ENCODE measurements at places on chromosomes 5 and 9.
A peak's percentile ranks its signal among the peaks of the same experiment; 100 is the strongest.

DNA sequence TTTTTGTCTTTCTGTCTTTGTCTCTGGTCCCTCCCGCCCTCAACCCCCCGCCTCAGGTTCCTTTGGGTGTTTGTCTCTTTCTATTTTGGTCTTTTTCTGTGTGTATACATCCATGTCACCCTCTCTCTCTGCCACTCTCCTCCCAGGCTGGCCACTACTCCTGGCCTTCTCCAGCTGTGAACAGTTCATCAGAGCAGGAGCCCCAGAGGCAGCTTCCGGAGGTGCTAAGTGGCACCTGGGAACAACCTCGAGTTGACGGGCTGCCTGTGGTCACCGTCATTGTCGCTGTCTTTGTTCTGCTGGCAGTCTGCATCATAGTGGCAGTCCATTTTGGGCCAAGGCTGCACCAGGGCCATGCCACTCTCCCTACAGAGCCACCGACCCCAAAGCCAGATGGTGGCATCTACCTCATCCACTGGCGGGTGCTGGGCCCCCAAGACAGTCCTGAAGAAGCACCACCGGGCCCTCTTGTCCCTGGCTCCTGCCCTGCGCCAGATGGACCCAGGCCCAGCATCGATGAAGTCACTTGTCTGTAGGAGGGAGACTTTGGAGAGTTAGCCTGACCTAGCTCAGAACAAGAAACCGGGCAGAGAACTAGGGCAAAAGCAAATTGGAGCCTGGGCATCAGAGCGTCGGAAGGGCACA lies 1.7 kb downstream of the SMIM33 start:
- DNase-seq = no peak

GRCh38 chr9:76451234-76451633 lies 7.7 kb upstream of the GCNT1 start:
- DNase-seq = no peak

DNA sequence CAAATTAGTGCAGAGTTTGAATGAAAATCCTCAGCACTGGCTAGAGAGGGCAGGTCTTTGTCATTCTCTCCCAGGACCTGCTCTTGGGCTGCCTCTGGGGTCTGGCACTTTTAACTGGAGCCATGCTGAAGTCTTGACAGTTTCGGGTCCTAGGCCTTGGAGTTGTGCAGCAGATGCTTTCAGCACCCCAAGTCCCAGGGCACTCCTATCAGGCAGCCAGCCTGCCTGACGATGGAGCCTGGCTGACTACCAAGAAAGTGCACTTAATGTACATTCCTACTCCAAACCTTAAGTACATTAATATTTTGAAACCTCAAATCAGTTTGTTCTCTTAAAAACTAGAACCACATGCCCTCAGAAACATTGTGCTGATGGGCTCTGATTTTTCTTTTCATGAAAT lies 69.3 kb upstream of the CXCL14 start:
- no peak for DNase-seq

DNA sequence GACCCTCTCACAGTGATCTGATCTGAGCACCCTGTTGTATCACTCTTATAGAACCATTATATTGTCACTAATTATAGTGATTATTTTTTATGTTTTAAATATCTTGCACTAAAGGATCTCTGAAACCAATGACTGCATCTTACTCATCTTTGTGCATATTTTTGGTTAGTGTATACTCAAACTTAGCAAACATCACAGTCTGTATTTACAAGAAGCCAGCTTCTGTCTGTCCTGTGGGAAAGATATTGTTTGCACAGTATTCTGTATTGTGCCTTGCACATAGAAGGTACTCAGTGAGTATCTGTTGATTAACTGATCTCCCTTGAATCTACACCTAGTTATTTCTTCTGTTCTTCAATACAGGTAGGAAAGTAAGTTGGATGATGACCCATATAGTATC lies 131.5 kb downstream of the PAM start:
- DNase-seq = no peak

DNA sequence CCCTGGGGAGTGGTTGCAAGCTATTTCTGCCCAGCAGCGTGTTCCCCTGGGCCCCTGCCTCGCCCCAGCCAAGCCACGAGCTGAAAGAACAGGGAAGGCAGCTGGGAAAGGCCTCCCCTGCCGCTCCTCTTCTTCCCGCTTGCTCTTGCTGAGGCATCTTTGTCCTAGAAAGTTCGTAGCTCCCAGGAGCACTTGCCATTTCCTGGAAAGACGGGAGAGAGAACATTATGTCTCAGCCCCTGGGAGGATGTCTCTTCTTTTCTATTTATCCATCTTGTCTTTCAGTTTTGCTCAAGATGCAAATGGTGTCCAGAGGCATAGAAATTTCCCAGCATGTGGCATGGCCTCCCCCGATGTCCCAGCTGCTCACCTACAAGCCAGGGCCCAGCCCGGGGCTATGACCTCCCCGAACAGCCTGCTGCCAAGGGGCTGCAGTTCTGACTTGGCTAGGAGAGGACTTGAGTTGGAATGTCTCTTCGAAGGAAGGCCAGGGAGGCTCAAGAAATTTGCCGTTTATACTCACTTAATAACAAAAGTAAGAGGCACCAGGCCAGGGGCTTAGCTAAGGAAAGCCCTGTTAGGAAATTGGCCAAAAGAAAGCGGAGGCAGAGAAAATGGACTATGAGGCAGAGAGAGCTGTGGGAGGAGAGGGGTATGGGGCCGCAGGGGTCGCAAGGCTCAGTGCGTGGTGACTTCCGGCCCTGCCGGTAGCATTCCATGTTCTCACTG lies 87.3 kb downstream of the LIFR start:
- no peak for DNase-seq

GRCh38 chr9:122116040-122116439 lies 22.9 kb upstream of the TTLL11 start:
- no peak for DNase-seq

- DNase-seq = no peak
These were observed 606.9 kb downstream of the EBF1 start for GRCh38 chr5:158492841-158493242.

DNA sequence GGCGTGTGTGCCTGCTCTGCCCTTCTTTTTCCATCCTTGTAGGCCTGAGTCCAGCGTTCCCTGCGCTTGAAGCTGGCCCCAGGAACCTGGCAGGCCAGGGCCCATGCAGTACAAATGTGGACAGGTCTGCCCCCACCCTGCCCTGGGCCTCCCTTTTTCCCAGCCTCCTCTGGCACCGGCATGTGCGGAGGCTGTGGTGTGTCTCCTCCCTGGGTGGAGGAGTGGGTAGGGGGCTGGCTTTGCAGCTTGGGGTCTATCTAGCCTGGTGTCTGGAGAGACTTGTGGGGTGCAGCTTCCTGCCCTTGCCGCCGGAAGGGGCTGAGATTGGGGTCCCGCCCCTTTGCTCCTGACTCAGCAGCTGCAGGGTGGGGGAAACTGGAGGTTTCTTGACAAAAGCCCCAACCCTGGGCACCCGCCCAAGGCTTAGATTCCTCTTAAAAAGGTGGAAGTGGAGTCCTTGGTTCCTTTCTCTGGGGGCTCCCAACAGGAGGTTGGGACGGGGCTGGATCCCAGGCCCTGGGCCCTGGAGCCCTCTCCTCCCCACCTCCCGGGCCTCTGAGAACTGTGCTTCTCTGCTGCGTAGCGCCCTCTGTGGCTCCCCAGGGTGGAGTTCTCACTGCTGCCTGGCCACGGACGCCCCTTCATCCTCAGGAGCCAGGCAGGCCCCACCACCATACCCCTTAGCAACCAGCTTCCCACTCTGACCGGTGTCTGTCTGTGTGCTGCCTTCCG lies 18.0 kb downstream of the RXRA start:
- DNase-seq = no peak

DNA sequence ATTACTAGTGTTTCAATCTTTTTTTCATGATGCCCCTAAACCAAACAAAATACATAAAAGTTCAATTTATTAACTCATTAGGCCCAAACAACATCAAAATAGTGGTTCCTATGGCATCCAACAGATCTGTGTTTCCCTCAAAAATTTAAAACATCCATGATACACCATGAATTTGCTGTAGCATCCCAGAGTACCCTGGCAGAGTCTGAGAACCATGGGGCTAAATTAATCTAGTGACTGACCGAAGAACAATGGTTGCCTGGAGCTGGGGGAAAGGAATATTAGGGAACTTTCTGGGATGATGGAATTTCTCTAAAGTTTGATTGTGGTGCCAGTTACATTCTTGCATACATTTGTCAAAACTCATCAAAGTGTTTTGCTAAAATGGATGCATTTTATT lies 79.5 kb upstream of the TRIO start:
- DNase-seq = no peak

DNA sequence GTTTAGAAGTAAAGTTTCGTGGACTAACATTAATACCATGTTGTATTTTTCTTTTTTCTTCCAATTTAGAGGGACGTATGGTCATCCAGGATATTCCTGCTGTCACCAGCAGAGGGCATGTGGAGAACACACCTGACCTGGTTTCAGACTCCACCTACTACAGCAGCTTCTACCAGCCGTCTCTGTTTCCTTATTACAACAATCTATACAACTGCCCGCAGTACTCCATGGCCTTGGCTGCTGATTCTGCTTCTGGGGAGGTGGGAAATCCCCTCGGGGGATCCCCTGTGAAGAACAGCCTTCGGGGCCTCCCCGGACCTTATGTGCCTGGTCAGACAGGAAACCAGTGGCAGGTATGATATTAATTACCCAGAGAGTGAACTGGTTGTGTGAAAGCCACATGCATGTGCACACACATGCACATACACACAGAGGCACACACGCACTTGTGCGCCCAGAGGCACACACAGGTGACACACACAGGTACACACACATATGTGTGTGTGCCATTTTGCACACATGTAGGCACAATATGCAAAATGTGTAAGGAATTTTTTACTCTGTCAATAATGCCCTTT lies 52.4 kb downstream of the DMRT1 start:
- DNase-seq = peak; percentile 33

- peak; percentile 92 for DNase-seq
These were observed 1.7 kb upstream of the AGTPBP1 start for GRCh38 chr9:85743275-85744128.

- DNase-seq = no peak
These were observed 102.1 kb downstream of the C5orf15 start for GRCh38 chr5:133866160-133866902.

GRCh38 chr5:131230406-131230805 lies 33.4 kb upstream of the CDC42SE2 start:
- DNase-seq = no peak

GRCh38 chr5:1820926-1821325 lies 19.7 kb downstream of the NDUFS6 start:
- DNase-seq = no peak

- no peak for DNase-seq
These were observed 255.2 kb downstream of the DEPDC1B start for GRCh38 chr5:60444661-60445360.

- no peak for DNase-seq
These were observed 5.0 kb downstream of the GBGT1 start for GRCh38 chr9:133158695-133159094.

- no peak for DNase-seq
These were observed 19.4 kb upstream of the PHYHD1 start for GRCh38 chr9:128901379-128901778.

DNA sequence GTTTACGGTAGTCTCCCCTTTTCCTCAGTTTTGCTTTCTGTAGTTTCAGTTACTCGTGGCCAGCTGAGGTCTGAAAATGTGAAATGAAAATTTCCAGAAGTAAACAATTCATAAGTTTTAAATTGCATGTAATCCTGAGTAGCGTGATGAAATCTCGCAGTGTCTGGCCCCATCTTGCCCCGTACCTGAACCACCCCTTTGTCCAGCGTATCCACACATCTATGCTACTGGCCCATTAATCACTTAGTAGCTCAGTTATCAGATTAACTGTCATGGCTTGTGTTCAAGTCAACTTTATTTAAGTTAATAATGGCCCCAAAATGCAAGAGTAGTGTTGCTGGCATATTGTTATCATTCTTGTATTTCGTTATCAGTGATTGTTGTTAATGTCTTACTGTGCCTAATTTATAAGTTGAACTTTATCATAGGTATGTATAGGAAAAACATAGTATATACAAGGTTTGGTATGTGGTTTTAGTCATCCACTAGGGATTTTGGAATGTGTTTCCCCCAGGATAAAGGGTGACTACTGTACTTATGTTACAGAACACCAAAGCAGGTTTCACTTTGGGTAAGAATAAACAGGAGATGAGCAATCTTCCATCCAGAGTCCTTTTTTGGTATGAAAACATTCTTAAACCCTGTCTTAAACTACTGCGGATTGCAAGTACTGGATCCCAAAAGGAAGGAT lies 118.4 kb upstream of the KCNN2 start:
- DNase-seq = peak; percentile 53

DNA sequence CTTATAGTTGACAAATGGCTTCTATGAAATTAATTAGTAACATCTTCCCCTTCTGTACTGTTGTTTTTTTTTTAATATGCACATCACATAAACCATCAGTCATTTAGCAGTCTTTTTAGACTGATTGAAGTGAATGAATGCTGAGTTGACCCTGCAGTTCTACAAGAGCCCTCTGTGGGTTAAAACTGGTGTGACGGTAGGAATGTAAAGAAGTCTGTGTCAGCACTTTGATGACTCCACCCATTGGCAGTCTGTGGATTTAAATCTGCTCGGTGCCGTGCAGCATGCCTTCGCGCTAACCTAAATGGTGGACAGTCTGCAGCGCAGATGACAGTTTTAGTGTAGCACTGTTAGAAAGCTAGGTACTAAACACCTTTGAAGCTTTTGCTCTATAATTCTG lies 3.1 kb downstream of the GTF3C4 start:
- DNase-seq = no peak

GRCh38 chr5:79255786-79256557 lies 20.0 kb downstream of the JMY start:
- DNase-seq = no peak

GRCh38 chr5:38540314-38540713 lies 16.1 kb downstream of the LIFR start:
- no peak for DNase-seq

GRCh38 chr5:90290648-90291047 lies 118.9 kb downstream of the CETN3 start:
- no peak for DNase-seq

GRCh38 chr5:14773588-14773987 lies 98.0 kb downstream of the ANKH start:
- DNase-seq = no peak

DNA sequence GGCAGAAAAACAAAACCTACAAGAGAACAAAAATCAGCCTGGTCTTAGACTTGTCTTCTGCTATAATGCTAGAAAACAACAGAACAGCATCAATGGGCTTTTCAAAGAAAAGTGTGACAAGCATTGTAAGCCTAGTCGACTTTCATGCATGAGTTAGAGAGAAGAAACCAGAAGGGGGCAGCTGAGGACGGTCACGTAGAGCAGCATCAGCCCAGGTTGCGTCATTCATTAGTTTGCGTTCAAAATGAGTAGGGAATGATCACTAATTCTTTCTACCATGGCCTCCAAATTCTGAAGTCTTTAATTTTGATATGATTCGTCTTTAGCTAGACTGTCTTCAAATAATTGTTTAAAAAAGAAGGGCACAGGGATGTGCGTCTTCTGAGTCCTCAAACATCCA lies 4.7 kb upstream of the ISCA1 start:
- DNase-seq = no peak

Measured in HS-5 (cell line).